ENCODE measurements at places on chromosomes 7 and 10. TPM values are rescaled to one million over a fixed set of nuclear protein-coding genes. Genes with fewer than 3 reads are reported as not detected.
A peak's percentile ranks its signal among the peaks of the same experiment; 100 is the strongest.

DNA sequence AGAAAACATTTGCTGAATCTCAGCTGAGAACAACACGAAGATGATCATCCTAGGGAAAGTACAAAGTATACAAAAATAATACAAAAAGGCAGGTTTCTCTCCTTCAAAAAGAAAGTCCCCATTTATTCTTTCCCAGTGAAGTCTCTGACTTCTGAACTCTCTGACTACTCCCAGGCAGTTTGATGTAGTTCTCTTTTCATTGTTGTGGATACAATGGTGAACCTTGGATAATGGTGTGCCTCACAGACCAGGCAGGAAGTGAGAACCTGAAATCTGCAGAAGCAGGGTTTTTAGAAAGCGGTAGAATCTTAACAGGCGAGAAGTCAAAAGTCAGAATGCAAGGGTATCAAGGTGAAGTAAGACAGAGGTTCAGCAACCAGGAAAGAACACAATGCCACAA lies 150.8 kb upstream of the NRP1 start:
- DNase-seq, result no peak

Gene CLDN4
- 0.12 TPM for polyA plus RNA-seq

DNA sequence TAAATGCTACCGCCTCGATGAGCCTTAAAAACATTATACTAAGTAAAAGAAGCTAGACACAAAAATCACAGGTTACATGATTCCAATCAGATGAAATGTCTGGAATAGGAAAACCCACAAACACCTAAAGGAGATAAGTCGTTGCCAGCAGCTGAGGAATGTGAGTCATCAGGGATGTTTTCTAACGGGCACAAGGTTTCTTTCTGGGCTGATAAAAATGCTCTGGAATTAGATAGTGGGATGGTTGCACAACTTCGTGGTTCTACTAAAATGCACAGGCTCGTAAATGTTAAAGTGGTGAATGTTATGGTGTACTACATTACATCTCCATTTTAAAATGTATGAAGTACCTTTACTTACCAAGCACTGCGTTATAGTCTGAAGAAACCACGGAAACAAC lies 9.7 kb downstream of the ABLIM1 start:
- DNase-seq, result no peak

Gene WNT16
- polyA plus RNA-seq, result not detected

DNA sequence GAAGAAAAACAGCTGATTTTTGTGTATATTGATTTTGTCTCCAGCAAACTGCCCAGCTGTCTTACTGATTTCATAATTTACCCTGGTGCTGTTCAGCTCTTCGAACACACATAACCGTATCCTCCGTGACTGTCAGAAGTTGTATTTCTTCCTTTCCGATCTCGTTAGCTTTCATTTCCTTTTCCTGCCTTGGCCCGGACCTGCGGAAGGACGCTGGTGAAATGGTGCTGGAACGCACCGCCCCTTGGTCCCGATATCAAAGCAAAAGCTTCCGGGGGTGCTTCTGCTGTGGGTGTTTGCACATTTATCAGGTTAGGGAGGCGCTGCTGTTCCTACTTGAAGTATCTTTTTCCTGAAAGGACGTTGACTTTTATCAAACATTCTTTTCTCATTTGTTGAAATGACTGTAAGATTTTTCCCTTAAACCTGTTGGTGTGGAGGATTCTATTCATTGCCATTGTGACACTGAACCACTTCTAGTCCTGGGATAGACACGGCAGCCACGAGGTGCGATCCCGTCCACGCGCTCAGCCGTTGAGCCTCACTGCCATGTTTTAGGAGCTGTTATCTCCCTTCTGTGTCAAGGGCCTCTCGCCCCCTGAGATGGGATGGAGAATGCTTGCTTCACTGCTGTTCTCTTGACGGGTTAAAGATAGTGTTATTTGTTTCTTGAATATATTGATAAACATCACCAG lies 72.6 kb downstream of the FOXL3 start:
- DNase-seq, result peak; percentile 24

DNA sequence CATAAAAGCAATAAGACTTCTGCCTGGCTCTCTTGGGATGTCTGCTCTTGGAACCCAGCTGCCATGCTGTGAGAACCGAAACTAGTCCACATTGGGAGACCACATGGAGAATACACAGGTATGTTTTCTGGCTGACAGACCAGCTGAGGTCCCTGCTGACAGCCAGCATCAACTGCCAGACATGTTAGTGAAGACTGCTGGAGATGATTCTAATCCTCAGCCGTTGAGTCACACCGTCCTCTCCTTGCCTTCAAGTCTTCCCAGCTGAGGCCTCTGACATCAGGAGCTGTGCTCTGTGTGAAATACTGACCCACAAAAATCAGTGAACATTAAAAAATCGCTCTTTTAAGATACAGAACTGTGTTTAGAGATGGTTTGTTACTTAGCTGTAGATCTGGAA lies 36.9 kb upstream of the AGR2 start:
- DNase-seq, result no peak

DNA sequence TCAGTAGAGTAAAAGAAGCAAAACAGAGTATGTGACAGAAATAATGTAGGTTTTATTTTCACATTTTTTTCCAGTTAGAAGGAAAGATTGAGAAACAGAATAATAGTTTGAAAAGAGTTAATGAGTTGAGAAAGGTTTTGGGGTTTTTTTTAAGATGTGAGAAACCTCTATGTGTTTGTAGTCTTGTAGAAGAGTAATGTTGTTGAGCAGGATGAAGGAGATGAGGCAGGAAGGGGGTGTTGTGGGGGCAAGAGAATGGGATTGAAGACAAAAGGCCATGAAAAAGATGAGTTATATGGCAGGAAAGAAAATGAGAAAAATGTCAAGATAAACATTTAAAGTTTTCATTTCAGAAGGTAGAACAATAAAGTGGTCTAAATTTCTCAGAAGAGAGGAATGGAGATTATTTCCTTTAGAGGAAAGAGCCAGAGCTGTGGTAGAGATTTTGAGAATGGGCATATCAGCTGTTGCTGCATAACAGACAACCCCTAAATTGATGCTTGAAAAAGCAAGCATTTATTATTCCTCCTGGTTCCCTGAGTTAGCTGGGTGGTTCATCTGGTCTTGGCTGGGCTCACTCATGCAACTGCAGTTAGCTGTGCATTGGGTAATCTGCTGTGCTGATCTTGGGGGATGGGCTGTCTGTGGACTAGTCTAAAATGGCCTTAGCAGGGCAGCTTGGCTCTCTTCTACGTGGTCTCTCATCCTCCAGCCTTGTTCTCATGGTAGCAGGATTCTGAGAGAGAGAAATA lies 27.1 kb downstream of the PCGF5 start:
- no peak for DNase-seq

Gene NKX1-2
- not detected for polyA plus RNA-seq

Gene RPEL1
- polyA plus RNA-seq, result not detected

DNA sequence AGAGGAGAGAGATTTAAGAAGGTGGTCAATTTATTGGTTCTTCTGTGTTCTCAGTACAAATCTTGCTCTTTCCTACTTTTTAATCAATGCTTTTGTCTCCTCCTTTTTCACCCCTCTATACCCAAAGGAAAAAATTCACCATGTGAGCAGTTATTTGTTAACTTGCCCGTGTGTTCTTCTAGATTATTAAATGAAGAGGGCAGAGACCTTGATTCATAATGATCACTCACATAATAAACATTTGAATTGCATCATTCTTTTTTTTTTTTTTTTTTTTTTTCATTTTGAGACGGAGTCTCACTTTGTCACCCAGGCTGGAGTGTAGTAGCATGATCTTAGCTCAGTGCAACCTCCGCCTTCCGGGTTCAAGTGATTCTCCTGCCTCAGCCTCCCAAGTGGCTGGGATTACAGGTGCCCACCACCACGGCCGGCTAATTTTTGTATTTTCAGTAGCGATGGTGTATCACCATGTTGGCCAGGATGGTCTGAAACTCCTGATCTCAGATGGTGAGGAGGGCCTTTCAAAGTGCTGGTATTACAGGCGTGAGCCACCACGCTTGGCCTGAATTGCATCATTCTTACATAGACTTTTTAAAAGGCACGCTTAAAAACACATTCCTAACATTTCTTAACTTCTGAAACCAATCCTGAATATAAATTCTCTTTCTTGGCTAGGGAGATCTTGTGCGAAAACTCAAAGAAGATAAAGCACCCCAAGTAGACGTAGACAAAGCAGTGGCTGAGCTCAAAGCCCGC lies 3.6 kb downstream of the GARS1 start:
- no peak for DNase-seq
